ENCODE measurements at places on chromosomes 1 and 21.

GRCh38 chr1:54498383-54499096, 49.5 kb upstream of the ACOT11 start:
- DNase-seq: no peak

- DNase-seq: no peak
Observed at GRCh38 chr1:43872280-43872679, 61.3 kb upstream of the ARTN start.

DNA sequence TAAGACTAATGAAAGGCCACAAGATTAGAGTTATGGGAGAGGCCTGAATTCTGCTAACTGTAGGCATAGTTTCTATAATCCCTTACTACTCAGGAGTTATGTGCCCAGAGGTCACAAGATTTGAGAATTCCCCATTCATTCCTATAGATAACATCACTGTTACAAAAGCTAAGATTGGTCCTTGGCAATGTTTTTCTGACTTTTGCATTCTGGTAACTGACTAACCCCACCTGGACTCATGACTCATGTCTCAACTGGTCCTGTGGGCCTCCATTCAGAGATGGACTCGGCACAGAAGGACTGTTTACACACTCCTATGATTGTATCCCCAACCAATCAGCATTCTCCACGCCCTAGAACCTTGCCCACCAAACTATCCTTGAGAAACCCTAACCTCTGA, 249.0 kb upstream of the ZP4 start:
- no peak for DNase-seq

GRCh38 chr1:52482326-52483004, 70.4 kb downstream of the TUT4 start:
- DNase-seq: no peak

- DNase-seq: no peak
Observed at GRCh38 chr1:79364896-79365295, 358.4 kb upstream of the ADGRL4 start.

DNA sequence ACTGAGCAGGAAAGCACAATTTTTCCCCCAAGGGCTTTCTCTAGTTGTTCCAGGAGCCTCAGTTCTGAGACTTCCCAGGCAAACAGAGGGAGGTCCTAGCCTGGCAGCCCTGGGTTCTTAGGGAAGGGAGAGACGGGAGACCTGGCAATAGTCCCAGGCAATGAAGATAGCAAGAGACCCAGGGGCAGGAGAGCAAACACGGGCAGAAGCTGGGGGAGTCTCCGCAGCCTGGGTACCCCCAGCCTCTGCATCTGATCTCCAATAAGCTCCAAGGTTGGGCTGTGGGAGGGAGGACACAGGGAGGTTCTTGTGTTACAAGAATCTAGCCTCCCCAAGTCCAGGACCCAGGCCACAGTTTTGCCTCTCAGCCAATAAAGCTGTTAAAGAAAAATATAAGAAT, 2.4 kb downstream of the BLACAT1 start:
- no peak for DNase-seq

DNA sequence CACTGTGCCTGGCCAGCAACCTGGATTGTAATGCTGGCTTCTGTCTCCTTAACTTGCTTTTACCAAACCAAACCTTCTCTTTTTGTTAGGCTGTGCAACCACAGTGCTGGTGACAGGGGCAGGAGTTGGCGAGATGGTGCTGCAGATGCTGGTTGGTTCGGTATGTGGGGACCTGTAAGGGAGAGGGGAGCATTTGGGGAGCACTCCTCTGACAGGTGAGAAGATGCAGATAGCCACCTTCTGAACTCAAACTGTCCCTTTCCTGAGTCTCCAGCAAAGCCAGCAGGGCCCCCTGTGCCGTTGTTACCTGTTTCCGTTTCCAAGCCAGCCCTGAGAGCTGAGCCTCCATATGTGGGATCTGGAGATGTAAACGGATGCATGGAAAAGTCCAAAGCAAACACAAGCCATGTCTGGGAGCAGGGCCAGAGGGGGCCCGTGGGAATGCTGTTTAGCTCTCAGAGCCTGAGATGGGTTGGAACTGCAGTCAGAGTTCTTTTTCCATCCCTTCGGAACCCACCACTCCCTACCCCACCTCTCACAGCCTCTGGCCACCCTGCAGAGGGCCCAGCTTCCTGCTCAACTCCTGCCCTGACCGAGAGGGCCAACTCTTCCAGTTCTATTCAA, 34.0 kb downstream of the ELK4 start:
- DNase-seq: no peak

- DNase-seq: no peak
Observed at GRCh38 chr1:50084389-50084788, 24.3 kb upstream of the ELAVL4 start.

- DNase-seq: no peak
Observed at GRCh38 chr1:154595621-154596020, 12.4 kb downstream of the ADAR start.

DNA sequence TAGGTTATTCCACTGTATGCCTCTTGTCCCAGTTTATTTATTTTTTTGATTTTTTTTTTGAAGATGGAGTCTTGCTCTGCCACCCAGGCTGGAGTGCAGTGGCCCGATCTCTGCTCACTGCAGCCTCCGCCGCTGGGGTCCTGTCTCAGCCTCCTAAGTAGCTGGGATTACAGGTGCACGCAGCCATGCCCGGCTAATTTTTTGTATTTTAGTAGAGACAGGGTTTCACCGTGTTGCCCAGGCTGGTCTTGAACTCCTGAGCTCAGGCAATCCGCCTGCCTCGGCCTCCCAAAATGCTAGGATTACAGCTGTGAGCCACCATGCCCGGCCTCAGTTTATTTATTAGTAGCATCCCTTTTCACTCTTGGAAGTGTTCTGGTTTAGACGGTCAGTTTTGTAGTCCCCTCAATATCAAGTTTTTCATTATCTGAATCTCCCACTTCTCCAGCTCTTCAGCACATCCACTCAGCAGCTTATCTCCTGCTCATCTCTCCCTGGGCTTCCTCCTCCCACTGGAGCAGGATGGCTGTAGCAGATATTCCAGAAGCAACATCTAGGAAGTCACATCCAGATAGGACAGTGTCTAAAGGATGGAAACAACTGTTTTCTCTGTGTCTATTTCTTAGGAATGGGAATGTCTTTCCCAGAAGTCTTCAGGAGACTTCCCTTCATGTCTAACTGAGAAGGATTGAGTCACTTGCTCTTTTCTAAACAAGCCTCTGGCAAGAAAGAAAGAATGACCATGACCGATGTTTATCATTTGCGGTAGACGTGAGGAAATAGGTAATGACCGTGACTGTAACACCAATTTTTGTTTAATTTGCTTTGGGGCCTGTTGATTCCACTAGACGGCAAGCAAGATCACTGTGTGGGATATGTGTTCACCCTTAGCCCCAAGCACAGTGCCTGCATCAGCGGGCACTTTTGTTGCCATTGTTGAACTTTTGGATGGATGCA, 14.4 kb downstream of the CCDC190 start:
- DNase-seq: no peak

DNA sequence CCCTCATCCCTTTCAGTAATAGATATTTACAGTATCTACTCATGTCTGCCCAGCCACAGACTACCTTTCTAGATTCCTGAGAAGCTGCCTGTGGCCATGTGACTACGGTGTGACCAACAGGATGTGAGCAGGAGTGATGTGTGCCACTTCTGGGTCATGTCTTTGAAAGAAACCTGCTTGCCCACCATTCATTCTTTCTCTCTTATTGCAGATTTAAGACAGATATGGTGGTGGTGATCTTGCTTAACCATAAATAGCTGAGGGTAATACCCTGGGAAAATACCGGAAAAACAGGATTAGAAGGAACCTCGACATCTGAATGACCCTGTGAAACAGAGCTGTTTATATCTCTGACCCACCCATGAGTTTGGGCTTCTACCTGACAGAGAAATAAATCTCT, 41.6 kb upstream of the GUCA2A start:
- DNase-seq: no peak

Data from stimulated activated CD4-positive, alpha-beta T cell treated with anti-CD3 and anti-CD28 coated beads, Interleukin-1b, Interleukin-23, amount 100 ng/mL, for 4 hours (primary cell).